ENCODE measurements at places on chromosomes 7 and 10.

- DNase-seq, result no peak
Measured at GRCh38 chr7:26061678-26062603, 90.1 kb upstream of the NFE2L3 start.

DNA sequence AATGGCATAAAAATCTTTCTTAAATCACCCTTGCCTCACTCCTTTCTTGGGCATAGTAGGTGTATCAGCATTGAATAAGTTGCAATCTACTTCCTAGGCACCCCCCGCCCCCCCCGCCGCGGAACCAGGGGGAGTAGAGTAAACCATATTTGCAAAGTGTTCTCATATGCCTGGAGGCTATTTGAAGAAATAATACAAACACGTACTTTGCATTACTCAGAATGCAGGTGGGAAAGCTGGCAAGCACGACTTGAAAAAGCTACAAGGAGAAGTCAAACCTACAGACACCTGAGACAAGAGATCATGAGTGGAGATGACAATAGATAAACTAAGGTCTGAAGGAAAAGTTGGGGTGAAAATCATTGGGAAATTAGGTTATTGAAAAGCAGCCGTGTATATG lies 65.6 kb downstream of the POM121L12 start:
- DNase-seq, result no peak

DNA sequence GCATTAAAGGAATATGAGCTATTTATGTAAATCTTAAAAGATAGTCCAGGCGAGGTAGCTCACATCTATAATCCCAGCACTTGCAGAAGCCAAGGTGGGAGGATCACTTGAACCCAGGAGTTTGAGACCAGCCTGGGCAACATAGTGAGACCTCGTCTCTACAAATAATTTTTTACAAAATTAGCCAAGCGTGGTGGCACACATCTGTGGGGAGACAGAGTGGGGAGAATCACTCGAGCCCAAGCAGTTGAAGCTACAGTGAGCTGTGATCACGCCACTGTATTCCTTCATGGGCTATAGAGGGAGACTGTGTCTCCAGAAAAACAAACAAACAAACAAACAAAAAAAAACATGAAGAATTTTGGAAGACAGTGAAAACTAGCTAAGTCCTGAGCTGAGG lies 28.4 kb downstream of the HERC4 start:
- no peak for DNase-seq

DNA sequence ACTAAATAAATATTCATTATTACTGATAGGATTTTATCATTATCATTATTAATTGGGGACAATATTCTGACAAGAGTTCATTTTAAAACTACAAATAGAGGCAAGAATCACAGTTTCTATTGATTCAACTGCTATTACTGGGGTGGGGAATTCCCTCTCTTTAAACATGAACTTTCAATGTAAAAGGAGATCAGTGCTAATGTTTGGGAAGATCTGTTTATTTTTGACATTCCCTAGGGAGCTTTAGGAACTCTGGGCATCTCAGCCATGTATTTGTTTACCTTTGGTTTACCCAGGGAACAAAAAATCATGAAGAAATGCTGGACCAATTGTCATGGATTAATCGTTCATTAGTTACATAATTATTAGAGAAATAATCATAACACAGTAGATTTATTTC lies 443.2 kb upstream of the AKR1E2 start:
- DNase-seq, result no peak

DNA sequence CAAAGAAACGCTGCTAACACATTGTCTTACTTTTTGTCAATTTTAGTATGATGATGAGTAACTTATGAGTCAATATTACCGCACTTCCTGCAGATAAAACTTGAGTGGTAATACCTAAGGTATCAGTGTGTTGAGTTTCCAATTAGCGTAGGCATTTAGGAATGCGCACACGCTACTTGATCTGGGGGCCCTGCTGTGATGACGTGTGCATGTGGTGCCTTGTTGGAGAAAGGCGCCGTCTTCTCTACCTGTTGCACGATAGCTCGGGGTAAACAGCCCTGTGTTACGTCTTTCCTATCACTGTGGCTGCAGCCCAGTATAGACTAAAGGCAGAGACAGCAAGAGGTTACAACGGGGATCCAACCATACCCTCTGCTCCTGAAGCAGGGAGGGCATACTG lies 476.8 kb upstream of the ADARB2 start:
- no peak for DNase-seq

DNA sequence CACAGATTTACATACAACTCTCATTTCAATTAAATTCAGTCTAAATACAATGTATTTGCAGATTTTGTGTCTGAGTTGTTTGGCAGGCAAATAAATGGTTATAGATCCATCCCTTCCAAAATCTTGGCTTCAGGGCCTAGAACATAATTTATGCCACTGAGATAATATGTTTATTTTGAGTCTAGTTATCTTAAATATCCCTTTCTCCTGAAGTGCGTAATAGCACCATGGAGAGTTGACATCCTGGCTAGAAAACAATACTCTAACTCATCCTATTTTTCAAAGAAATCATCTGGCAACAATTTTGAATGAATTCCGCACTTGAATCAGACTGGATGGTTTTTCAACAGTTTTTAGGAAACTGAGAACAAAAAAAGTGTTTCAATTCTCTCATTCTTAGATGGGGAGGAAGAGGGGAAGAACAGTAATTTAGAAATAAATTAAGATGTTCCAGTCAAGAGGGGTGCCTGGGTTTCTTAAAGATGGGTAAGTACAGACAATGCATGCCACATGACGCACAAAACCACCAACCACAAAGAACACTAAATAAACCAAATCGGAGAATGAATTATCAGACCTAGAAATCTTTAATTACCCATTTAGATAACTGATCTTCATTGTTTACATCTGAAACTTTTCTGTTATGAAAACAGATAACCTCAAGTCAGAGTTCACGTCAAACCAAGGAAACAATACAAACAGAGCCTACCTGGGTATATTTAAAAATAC lies 228.7 kb upstream of the PTN start:
- DNase-seq, result no peak

GRCh38 chr7:117412946-117413559 lies 14.2 kb downstream of the ASZ1 start:
- DNase-seq, result no peak

- DNase-seq, result no peak
Measured at GRCh38 chr7:27193335-27194001, 6.4 kb downstream of the HOXA13 start.

- no peak for DNase-seq
Measured at GRCh38 chr7:76009672-76010600, 15.5 kb upstream of the TMEM120A start.

GRCh38 chr10:117444497-117445040 lies 69.3 kb upstream of the PDZD8 start:
- no peak for DNase-seq

DNA sequence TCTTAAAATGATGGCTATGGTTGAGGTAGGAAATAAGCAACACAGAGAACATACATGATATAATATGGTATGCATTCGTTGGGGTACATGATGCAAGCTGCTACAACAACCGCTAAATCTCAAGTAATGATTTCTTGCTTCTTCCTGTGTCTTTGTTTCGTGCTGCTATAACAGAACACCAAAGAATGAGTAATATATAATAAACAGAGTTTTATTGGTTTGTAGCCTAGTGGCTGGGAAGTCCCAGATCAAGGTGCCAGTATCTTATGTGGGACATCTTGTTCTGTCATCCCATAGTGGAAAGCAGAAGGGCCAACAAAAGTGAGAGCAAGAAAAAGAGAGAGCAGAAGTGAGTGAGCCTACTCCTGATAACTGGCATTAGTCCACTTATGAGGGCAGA lies 689.7 kb downstream of the SUGCT start:
- no peak for DNase-seq

DNA sequence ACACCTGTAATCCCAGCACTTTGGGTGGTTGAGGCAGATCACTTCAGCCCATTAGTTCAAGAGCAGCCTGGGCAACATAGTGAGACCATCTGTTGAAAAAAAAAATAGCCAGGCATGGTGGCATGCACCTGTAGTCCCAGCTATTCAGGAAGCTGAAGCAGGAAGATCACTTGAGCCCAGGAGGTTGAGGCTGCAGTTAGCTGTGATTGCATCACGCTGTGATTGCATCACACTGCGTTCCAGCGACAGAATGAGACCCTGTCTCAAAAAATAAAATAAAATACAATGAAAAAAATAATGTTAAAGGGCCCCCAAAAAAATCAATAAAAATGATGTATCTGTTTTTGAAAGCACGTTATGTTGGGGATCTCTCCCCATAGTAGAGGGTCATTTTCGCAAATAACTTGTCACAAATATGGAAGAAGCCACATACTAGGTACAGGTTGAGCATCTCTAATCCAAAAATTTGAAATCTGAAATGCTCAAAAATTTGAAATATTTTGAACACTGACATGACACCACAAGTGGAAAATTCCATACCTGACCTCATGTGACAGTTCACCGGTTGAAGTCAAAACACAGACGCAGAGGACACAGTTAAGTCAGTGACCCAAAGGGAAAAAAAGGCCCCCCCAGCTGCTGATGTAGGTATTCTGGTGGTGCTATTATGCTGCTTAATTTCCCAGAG lies 9.5 kb downstream of the CISD1 start:
- no peak for DNase-seq

DNA sequence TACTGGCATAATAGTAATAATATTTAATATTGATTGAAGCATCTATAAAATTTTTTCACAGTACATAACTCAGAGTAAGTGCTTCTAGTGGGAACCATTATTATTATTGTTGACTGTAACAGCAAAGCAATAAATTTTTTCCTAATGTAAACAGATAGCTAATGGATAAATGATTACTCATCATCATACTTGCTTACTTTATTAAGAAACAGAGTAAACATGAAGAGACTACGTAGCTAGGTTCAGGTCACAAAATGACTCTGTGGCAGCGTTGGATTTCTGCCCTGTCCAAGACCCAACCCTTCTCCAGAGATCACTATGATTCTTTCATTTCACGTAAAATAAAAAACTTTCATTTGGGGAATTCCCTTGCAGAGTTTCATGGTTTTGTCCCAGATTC lies 8.3 kb upstream of the ABCB5 start:
- no peak for DNase-seq

DNA sequence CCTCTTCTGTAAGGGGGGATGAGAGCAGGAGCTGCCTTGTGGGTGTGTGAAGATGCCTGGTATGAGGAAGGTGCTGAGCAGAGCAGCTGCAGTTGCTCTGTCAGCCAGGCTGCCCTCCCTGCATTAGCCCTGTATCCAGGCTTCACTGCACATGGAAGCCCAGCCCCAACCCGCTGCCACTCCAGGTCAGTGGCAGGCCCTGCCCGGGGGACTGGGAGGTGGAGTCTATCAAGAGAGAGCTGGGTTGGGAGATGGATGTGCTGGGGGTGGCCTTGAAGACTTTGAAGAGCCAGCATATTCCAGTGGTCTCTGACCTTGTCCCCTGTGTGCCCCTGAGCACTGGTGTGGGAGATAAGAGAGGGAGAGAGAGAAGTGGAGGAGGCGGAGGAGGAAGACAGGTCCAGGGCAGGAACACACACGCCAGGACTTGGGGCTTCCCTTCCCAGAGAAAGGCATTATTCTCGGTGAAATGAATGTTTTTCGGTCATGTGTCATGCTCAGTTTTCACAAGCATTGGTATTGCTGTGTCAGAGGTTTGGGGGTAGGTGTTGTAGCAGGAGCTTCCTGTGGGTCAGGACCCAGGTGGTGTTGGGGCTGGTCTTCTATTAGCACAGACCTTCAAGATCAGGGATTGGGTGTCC lies 2.6 kb downstream of the PPIF start:
- peak; percentile 83 for DNase-seq

- no peak for DNase-seq
Measured at GRCh38 chr10:115093286-115093775, at the start of gene ATRNL1. Gene ATRNL1 (plus strand): TSS chr10:115093365. CDS start chr10:115093751, 386 bp downstream.

- no peak for DNase-seq
Measured at GRCh38 chr7:106094780-106095179, 17.3 kb downstream of the SYPL1 start.

DNA sequence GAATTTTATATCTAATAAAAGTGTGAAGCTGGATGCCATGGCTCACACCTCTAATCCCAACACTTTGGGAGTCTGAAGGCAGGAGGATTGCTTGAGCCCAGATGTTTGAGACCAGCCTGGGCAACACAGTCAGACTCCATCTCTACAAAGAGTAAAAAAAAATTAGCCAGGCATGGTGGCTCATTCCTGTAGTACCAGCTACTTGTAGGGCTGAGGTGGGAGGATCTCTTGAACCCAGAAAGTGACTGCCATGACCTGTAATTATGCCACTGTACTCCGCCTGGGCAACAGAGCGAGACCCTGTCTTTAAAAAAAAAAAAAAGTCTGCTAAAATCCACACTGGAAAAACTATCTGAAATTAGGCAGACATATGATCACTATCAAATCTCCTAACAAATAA lies 7.6 kb downstream of the JMJD1C start:
- DNase-seq, result no peak

- DNase-seq, result no peak
Measured at GRCh38 chr7:33836797-33837355, 68.5 kb upstream of the BMPER start.

DNA sequence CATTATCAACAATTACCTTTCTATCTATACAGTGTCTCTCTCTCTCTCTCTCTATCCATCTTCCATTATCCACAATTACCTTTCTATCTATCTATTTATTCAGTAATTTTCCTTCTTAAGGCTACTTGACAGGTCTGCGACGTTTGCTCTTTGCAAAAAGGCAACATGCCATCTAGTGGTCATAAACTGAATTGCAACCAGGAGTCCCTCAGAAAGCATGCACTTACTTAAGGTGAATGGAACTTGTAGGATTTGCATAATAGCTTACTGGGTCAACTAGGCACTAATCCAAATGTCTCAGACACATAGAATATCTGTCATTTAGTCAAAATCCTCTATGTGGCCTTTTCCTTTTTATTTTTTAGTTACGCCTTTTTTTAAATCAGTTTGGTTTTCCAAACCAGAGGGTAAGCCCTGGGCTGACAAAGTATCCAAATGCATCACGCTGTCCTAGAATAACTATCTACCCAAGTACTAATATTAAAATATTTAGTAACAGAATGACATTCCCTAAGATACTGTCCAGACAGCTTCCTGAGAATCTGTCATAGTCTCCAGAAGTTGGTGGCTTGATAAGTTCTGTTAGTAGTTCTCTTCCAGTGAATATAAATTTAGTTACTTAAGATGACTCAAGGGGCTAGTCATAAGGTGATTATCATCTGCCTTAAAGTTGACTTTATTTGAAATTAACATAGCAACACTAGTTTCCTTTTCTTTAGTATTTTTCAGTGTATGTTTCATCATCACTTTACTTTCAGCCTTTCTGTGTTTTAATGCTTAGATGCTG lies 208.3 kb downstream of the PPP1R3A start:
- DNase-seq, result no peak

GRCh38 chr7:1927937-1928644 lies 258.0 kb downstream of the ELFN1 start:
- DNase-seq, result no peak

DNA sequence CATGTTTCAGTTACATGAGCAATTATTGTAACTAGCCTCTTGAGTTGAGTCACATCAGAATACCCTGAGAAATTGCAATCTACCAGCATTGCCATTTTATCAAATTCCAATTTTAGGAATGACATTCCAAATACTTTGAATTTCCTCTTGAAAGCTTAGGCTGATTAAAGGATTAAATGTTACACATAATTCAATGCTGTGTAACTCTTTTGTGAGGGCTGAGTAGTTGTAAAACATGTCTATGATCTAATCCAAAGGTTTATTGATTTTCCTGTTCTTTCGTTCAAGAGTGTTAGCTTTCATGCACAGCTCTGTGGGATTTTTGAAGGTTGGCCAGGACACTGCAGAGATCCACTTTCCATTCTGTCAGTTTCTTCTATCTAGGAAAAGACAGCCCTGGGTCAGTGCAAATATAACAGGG lies 193.1 kb downstream of the SORCS1 start:
- no peak for DNase-seq
